ENCODE measurements at places on chromosomes 6 and 20.

DNA sequence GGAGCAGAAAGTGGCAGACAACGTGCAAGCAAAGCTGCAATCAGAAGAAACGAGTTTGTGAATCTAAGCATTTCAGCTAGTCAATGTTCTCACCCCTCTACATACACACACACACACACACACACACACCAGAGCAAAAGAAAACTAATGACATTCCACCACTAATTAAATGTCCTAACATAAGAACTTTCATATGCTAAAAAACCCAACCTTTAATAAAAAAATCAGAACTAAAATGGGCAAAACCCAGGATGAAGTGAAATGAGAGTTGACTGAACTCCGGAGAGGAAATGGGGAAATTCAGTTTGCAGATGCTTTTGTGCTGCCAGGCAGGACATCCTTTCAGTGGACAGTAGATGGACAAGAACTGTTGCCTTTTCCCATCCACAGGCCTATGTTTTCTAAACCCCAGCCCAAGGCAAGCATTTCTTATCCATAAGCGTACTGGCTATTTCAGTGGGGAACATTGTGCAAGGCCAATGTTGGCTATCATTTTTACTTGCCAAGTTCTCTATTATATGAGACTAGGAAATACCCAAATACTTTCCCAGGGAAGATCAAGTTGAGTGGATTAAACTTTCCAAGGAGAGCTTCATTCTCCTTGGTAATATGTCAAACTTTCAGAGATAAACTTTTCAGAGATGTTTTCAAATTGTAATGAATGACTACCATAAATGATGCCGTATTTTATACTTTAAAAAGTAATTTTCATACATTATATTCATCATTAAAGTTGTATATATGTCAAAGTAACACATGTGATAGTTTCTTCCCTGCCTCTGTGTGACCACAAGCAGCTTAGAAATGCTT, 27.3 kb downstream of the RIN2 start:
- DNase-seq: no peak

DNA sequence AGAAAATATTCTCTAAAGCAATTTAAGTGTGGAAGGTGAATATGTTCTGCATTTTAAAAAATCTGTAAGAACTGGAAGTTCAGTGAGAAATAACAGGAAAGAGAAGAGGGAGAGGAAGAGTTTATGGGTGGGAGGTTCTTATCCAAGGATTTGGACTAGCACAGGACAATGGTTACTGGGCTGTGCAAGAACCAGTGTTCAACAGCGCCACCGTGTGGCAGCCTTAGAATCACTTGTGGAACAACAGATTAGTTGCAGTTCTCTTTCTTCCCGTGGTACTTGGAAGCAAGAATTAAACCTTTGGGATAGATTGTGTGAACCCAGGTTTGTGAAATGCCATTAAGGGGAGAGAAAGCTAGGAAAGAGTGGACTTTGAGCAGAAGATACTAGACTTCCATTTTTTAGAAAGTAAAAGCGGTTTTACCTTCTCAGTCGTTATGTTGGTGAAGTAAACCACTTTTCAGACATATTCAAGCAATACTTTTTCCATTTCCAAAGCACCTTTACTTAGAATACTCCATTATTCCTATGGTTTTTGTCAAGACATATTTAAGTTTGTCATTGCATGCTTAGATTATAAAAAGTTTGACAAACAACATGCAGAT, 436.7 kb downstream of the RNF144B start:
- no peak for DNase-seq

GRCh38 chr6:16985513-16986284, 116.2 kb upstream of the STMND1 start:
- no peak for DNase-seq

GRCh38 chr6:37679539-37680476, 17.9 kb downstream of the MDGA1 start:
- no peak for DNase-seq

DNA sequence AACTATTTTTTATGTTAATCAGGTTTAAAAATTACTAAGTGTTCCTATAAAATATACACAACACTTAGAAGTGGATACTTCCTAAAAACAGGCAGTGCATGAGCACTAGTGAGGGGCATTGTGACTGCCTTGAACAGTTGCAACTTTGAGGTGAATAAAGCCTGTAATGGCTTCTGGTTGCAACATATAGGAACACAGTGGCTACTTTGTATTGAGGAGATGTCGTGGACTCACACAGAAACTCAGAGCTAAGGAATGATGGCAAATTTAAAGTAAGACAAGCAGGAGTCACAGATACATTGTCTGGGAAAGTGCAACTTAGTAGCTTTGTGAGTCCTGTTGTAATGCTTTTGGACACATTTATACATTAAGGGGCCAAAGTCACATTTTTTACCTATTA, 861 bp upstream of the HLA-A start:
- no peak for DNase-seq

DNA sequence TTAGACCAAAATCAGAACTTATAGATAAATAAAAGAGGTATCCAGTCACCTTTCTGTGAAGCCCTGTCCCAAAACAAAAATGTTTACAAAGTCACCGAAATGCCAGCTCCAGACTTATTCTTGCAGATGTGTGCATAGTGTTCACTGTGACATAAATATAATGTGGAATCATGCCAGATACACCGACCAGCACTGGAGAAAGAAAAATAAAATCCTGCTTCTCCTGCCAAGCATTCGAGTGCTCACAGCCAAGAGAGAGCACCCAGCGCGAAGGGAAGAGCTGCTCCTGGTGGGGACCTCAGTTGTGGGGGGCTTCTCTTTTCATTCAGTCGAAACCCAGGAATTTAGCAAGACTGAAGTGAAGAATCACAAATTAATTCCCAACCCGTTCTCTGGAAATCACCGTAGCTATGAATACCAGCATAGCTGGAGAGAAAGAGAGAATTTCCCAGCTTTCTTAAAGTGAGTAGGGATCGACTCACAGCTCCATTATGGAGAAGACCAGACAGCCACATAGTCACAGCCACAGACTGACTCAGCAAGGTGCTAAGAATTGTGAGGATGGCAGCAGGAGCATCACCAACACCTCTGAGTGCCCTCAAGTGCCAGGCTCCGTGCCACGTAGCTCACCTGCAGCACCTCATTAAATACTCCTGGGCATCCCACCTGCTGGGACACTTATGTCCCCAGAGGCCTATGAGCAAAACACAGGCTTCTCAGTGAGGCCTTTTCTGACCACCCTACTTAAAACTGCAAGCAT, 33.2 kb downstream of the BFSP1 start:
- DNase-seq: peak; percentile 68

DNA sequence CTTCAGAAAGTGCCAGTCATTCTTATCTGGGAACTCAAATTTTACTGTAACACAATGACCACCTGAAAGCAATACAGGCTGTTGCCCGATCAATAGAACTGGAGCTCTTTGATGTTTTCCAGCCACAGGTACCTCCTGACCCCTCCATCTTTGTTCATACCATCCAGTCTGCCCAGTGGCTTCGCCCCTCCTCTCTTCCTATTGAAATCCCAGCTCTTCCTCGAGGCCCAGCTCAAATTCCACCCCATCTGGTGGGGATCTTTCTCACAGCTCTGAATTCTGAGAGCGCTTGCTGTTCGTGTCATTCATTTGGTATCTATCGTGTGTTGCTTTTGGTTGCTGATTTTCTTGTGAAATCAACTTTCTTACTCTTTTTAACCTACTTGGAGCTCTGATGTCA, 87.9 kb upstream of the CNKSR3 start:
- DNase-seq: no peak

DNA sequence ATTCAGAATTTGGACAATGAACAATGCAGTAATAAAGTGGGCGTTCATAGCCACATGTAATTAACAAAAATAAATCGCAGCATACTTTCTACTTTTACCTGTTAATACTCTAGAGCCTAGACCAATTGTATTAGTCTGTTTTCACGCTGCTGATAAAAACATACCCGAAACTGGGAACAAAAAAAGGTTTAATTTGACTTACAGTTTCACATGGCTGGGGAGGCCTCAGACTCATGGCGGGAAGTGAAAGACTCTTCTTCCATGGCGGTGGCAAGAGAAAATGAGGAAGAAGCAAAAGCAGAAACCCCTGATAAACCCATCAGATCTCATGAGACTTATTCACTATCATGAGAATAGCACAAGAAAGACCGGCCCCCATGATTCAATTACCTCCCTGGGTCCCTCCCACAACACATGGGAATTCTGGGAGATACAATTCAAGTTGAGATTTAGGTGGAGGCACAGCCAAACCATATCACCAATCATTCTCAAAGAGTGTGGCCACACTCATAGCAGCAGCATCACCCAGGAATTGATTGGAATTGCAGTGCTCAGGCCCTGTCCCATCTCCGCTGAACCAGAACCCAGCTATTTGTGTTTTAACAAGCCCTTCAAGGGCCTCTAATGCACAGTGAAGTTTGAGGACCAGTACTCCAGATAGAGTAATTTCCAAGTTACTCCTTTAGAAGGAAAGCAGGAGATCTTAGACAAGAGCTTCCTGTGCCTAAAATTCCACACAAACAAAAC, 650.0 kb downstream of the KIF16B start:
- no peak for DNase-seq

- DNase-seq: no peak
Measured at GRCh38 chr6:132683543-132683942, 24.6 kb upstream of the TAAR1 start.

DNA sequence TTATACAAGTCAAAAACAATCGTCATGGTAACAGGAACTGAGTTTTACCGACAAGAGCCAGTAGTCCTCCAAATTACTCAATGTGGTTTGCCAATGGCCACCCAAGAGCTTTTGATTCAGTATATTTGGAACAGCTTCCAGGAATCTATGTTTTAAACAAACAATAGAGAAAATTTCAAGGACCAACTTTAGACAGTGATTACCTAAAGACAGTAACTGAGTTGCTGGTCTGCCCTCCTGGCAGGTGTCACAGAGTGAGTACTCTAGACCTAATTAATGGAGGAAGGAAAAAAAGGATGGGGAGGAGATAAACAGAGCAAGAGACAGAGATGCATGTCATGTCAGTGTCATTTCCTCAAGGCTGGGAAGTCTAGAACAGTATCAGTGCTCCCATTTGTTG, 361.3 kb upstream of the BTBD3 start:
- no peak for DNase-seq

GRCh38 chr6:40408786-40409542, 178.2 kb downstream of the LRFN2 start:
- no peak for DNase-seq

GRCh38 chr6:105646391-105646867, 243.5 kb upstream of the PREP start:
- DNase-seq: no peak

GRCh38 chr20:49245921-49246740, 26.9 kb downstream of the DDX27 start:
- peak; percentile 36 for DNase-seq

DNA sequence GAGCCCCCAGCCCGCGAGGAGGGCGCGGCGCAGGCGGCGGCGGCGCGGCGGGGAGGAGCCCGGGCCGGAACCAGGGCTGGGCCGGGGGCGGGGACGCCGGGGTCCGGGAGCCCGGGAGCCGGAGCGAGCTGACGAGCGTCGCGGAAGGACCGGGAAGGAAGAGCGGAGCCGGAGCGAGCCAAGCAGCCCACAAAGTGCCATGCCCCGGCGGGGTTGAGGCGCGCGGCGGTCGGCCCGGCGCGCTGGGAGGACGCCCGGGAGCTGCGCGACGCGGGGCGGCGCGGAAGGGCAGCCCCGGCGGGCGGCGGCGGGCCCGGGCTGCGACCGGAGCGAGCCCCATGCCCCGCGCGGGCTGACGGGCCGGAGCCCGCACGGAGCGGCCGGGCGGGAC, 289 bp downstream of the FOXP4 start:
- peak; percentile 71 for DNase-seq

- no peak for DNase-seq
Measured at GRCh38 chr6:4969609-4970285, 34.1 kb downstream of the RPP40 start.

GRCh38 chr6:52696418-52696817, 25.5 kb downstream of the TMEM14A start:
- no peak for DNase-seq

- DNase-seq: no peak
Measured at GRCh38 chr20:3739054-3739925, 6.8 kb downstream of the HSPA12B start.

DNA sequence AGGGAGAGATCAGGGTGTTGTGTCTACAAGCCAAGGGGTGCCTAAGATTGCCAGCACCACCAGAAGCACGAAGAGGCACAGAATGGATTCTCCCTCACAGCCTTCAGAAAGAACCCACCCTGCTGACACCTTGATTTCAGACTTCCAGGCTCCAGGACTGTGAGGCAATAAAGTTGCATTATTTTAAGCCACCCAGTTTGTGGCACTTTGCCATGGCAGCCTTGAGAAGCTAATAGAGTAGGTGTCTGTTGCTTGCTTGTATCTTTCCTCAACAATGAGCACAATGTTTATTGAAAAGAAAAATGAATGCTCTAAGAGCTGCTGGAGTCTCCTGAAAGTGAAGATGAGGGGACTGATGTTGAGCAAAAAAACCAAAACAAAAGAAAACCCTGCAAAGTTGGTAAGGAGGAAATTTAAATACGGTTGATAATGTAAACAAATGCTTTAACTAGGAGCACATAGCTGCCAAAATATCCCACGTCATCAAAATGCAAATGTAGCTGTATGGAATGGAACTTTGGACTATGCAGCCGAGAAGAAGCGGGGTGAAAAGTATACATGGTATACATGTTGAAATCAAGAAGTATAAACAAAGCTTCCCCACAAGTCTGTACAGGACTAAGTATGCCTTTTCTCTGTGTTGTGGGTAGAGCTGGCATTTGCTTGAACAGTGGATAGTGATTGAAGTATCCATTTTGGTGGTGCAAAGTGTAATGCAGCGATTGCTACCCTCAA, 8.0 kb downstream of the IL20RA start:
- DNase-seq: no peak

- DNase-seq: no peak
Measured at GRCh38 chr6:30151580-30151979, 9.4 kb downstream of the TRIM10 start.

DNA sequence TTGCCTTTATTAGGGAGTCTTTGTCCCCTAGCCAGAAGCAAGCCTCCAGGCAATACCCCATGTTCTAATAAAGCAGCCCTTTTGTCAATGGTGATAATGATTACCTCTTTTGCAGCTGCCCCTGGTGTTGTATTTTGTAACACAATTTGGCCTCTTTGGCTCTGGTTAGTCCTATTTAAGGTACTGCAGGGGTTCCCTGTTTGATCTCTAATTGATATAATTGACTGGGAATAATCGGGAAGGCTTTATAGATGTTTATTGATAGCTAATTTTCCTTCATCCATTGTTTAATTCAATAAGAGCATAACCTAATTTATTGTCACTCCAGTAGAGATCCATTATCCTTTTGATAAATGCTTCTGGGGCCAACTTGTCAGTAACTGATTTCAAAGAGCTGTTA, 537.2 kb downstream of the PKHD1 start:
- no peak for DNase-seq

GRCh38 chr6:115814907-115815306, 245.8 kb downstream of the FRK start:
- no peak for DNase-seq

- DNase-seq: peak; percentile 28
Measured at GRCh38 chr6:12605888-12606345, 110.7 kb upstream of the PHACTR1 start.

GRCh38 chr6:167415441-167415961, 90.6 kb downstream of the TTLL2 start:
- no peak for DNase-seq

All from NCI-H345 (cell line).